Lung microvascular endothelial cell (primary cell): ENCODE measurements at places on chromosomes 3 and 15. TPM values are rescaled to one million over a fixed set of nuclear protein-coding genes. Genes with fewer than 3 reads are reported as not detected.
A peak's percentile ranks its signal among the peaks of the same experiment; 100 is the strongest.

DNA sequence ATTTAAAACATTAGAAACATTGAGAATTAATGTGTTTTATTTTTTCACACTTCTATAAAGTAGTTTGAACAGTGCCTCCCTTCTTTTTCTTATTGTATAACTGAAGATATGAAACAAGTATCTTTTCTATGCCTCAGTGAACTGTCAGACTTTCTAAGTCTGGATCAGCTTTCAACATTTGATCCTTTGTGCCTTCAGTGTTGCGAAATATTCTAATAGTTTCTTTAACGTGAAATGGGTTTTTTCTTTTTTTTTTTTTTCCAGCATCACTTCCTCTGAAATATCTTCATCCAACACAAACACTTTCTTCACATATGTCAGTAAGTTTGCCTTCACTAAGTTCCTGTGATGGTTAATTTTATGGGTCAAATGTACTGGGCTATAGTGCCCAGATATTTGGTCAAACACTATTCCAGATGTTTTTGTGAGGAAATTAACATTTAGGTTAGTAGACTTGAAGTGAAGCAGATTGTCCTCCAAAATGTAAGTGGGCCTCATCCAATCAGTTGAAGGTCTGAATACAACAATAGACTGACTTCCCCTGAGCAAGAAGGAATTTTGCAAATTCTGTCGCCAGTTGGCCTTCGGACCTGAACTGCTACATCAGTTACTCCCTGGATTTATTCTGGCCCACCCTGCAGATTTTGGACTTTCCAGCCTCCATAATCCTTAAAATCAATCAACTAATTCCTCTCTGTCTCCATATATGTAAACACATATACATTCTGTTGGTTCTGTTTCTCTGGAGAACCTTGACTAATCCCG, 6.4 kb upstream of the CPOX start:
- DNase-seq = no peak

- no peak for DNase-seq
Measured at GRCh38 chr3:38137615-38138348, 679 bp upstream of the MYD88 start.

DNA sequence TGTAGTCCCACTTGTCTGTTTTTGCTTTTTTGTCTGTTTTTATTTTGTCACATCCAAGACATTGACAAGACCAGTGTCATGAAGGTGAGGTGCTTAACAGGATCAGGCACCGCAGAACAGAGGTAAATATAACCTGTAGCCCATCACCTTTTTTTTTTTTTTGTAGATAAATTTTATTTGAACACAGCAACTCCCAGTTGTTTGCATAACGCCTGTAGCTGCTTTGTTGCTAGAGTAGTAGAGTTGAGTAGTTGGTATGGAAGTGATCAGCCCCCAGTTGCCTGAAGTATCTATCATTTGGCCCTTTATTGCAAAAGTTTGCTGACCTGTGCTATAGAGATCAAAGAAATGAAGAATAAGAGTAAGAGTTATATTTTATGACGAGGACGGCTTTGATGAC, 135.0 kb downstream of the TCF12 start:
- DNase-seq = no peak

DNA sequence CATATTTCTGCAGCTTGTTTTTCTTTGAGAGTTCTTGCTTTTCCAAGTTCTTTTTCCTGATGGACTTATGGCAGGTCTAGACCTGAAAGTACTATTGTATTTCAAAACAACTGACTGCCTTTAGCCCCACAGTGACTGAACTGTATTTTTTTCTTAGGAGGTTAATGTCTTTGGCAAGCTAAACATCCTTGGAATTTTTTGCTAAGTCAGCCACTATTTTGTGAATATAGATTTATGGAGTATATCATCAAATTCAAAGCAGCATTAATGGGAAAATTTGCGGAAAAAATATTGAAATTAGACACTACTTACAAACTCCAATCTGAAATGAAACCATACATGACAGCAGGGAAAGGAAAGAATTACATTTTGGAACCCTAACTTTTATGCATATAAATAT, 8.6 kb downstream of the PIK3CA start:
- DNase-seq = no peak

DNA sequence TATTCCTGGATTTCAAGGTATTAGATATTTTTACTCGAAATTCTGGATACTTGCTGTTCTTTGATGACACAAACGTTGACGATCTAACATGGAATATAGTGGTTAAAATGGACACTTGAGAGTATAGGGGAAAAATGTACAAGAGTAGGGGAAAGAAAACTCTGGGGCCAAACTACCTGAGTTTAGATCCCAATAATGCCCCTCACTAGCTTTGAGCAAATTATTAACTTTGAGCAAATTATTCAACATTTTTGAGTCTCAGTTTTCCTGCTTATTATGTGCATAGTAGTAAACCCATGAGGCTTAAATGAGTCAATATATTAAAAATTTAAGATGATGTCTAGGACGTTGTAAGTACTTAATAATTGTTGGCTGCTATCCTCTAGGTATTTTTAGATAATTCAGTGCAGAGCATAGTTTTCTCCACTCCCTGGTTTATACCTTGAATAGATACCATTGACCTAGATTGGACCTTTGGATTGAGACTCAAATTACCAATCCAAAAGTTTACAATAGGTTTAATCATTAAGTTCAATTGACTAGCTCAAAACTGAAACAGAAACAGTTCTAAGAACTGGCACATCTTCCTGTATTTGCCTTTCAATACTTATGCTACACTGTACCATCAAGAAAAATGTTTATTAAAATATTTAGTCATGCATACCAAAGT, 4.5 kb downstream of the ADGRG7 start:
- DNase-seq = no peak

The CNTN4 gene
- not detected in 2 replicates for total RNA-seq

- peak; percentile 79 for DNase-seq
Measured at GRCh38 chr3:4708230-4708629, 215.1 kb downstream of the ITPR1 start.

DNA sequence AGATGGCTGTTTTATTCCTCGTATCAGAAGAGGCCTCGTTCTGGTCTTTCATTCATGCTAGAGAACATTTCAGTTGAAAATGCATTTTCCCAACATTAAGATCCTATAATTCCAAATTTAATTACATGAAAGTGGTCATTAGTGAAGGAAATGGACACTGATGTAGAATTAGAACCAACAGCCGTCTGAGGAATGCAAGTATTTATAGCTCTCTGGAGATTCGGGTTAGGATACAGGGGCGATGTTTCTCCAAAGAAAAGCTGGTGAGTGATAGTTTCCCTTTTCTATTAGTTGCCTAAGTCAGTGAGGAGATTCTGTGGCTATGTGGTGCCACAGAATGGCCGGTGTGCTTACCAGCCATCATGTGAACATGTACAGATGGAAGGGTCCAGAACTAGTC, 109.0 kb upstream of the IL12A start:
- no peak for DNase-seq

The RTP4 gene
- 1.1 and 2.8 TPM in 2 replicates for total RNA-seq

The C3orf20 gene
- total RNA-seq = under 0.01 TPM in 1 of 2 replicates, not detected in the other

The ANKUB1 gene
- total RNA-seq = not detected in 2 replicates

The ATOSA gene
- total RNA-seq = 27.2 and 35.5 TPM in 2 replicates

GRCh38 chr15:61499376-61499775, 270.3 kb upstream of the RORA start:
- no peak for DNase-seq

DNA sequence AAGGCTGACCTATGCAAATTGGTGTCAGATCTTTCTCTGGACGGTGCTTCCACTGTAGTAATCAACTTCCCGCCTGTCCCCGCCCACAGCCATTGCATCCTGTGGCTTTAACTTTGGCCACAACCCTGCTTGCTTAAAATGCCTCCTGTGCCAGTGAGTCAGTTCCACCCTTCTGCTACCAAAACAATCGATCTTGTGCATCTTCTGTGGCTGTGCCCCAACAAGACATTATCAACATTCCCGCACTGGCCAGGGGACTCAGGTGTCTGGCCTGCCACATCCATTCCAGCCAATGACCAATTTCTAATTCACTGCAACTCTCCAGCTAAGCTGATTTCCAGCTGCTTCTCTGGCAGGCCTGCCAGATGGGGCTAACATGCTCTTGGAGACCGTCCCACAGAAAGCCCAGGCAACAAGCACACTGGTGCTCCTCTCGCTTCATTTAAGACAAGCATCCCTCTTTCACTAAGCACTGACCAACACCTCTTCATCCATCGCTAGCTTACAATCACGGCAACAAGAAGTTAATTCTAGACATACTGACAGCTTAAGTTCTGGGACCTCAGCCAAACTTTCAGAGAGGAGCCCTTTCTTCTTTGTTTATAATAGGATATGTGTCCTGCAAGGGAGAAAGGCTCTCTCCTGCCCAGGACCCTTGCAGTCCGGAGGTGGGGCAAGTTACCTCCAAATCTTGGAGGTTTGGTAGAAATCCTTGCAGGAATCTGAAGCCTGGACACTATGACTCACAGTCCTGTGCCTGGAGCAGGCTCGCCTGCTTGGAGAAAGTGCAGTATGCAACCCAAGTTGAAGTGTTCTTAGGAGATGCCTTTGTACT, 6.7 kb downstream of the CA12 start:
- DNase-seq = peak; percentile 70

- no peak for DNase-seq
Measured at GRCh38 chr3:15086263-15086662, 12.7 kb downstream of the RBSN start.

The LCTL gene
- under 0.01 TPM in 1 of 2 replicates, not detected in the other for total RNA-seq

GRCh38 chr15:89330119-89330518, 4.5 kb downstream of the POLG start:
- DNase-seq = no peak

- DNase-seq = no peak
Measured at GRCh38 chr3:167241048-167241845, 138.8 kb downstream of the ZBBX start.

- DNase-seq = no peak
Measured at GRCh38 chr15:58292751-58293175, 139.0 kb upstream of the LIPC start.

DNA sequence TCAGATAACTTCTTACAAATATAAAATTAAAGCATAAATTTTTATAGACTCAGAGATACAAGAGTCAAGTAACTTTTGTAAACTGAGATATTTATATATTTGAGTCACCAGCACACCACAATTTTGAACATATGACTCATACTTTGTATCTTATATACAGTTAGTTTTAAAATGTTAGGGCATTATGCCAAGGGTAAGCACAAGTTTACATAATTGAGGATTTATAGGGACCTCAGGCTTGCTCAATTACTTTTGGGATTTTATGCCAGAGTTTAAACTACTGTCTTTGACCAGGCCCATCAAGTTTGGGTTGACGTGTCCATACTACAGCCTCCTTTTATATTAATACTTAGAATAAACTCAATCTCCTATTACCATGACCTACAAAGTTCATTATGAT, 7.4 kb upstream of the FGF7 start:
- peak; percentile 64 for DNase-seq

DNA sequence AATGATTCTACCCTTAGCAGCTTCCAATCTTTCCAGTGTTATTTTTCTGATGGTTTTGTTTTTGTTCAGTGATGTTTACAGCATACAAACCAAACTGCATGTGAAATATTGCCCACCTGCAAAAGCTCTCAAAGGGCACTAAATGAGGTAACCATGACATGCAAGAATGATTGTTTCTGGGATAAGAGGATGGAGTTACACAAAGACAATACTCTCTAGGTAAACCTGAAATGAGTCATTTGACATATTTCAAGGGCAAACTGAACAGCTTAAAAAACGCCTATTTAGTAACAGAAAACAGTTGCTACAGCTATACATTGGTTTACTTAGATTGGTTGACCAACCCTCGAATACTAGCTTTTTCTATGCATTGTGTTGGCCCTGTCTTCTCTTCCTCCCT, 481.7 kb downstream of the ZPLD1 start:
- no peak for DNase-seq

The CHDH gene
- total RNA-seq = under 0.01 TPM in 2 replicates

DNA sequence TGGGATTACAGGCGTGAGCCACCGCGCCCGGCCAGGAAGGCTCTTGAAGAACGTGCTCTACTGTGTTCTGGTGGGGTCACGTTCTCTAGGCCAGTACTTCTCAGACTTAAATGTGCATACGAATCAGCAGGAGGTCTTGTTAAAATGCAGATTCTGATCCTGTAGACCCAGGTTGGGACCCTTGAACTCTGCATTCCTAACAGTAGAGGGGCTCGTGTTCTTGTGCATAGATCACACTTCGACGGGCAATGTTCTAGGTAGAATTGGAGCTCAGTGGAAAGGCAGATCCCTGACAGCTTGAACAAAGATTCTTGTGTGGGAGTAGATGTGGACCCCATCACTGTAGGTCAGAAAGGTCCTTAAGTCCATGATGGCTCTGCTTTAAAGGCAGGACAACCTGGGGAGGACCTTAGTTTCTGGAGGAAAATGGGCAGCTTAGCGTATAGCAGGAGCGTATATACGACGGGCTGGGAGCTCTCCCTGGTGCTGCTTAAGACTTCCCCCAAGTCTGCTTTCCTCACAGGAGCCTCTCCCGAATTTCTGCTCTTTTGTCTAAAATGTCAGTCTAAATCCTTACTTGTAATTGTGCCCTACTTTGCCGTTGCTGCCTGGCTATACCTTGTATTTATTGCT, 16.9 kb upstream of the FAM81A start:
- peak; percentile 55 for DNase-seq

GRCh38 chr3:34155666-34156065, 357.2 kb downstream of the PDCD6IP start:
- no peak for DNase-seq

The KNL1 gene
- total RNA-seq = 2.0 and 7.6 TPM in 2 replicates

DNA sequence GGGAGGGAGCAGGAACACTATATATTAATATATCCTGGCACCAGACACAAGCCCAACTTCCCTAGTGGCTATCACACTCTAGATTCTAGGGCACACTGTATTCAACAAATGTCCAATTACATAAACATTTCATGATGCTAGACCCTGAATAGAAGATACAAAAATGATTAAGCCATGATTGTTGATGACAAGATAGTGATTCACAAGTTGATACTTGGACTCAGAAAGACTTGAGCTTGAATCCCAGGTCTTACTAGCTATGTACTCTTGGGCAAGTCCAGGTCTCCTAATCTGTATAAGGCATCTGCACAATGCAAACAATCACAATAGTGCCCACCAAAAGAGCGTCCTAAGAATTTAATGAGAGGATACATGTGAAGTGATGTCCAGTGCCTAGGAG, 10.0 kb upstream of the SNTN start:
- DNase-seq = no peak

- no peak for DNase-seq
Measured at GRCh38 chr15:85520650-85521049, 140.2 kb downstream of the AKAP13 start.

The MORC1 gene
- total RNA-seq = not detected in 2 replicates

- no peak for DNase-seq
Measured at GRCh38 chr3:190810957-190811356, 51.5 kb downstream of the GMNC start.

DNA sequence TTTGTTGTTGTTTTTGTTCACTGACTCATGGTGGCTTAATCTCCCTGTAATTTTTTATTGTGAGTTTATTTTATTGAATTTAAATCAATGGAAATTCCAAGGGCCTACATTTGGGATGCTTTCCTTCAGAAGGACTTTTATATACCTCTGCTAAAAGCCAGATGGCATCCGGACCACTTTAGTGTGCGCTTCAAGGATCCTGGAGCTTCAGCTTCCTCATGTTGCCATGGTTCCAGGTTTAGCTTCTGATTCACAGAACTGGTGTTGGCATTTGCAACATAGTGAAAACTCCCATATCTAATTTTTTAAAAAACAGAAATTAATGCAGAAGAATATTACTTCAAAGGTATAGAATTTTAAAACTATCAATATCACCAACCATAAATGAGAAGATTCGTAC, 8.5 kb upstream of the HACD2 start:
- no peak for DNase-seq

The GHRL gene
- total RNA-seq = 0.40 and 0.65 TPM in 2 replicates

- no peak for DNase-seq
Measured at GRCh38 chr15:45157974-45158373, 28.2 kb downstream of the DUOX1 start.
